CD4-positive, CD25-positive, alpha-beta regulatory T cell (primary cell): ENCODE measurements at places on chromosomes 5 and 9. TPM values are rescaled to one million over a fixed set of nuclear protein-coding genes. Genes with fewer than 3 reads are reported as not detected.

- no peak for DNase-seq
Measured at GRCh38 chr5:142819825-142820224, 49.6 kb downstream of the ARHGAP26 start.

DNA sequence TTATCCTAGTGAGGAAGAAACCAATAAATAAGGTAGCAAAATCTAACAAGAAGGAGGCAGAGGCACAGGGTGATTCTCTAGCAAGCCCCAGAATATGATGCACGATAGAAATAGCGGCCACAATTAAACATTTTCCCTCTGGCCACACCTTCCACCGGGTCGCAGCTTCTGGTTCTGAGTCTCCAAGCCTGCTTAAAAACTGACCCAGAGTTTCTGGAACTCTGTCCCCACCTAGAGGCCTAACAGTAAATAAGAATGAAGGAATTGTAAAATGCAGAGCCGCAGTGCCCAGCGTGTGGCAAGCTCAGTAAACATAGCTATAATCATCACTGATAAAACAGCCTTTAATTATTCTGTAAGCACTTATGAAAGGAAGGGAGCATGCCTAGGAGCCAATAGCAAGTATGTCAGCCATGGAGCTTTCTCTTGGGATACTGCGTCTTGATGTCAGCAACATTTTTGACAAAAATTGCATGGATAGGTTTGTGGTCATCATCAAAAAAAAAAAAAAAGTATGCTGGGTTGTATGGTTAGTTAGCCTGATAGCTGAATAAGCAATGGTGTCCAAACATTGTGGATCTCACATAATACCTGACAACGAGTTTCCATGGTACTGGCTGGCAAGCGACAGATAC lies 465.5 kb downstream of the DNAH5 start:
- DNase-seq, result no peak

DNA sequence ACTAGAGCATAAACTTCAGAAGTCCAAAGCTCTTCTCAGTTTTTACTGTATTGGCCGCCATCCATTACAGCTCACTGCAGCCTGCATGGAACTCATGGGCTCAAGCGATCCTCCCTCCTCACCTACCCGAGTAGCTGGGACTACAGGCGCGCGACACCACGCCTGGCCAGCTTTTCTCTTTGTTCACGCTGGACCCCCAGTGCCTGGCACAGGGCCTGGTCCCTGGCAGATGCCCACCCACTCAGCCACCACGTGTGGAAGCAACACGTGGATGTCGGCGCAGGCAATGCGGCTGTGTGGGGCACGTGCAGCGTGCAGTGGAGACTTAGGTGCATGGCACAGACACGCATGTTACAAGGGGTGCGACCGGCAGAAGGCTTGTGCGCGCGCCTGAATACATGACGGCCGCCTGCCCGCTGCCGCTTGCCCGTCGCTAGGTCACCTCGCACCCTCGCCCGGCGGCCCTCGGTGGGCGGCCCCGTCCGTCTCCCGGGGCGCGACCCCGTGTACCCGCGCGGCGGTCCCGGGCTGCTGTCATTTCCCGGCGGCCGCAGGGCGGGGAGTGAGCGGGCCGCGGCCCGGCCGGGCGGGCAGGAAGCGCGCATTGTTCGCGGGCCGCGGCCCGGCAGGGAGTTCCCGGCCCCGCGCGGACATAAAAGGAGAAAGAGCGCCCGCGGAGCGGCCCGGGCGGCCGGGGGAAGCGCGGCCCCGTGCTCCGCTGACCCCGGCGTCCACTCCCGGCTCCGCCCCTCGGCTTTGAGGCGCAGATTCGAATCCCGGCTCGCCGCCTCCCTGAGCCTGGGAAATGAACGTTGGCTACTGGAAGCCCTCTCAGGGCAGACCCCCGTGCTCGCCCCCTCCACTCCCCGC lies 24.1 kb upstream of the PTGS1 start:
- DNase-seq, result no peak

GRCh38 chr9:33139421-33140228 lies 27.5 kb downstream of the B4GALT1 start:
- DNase-seq, result no peak

- DNase-seq, result no peak
Measured at GRCh38 chr5:103669615-103670014, 107.0 kb upstream of the NUDT12 start.

- no peak for DNase-seq
Measured at GRCh38 chr5:148014276-148014675, 49.5 kb upstream of the SPINK5 start.

DNA sequence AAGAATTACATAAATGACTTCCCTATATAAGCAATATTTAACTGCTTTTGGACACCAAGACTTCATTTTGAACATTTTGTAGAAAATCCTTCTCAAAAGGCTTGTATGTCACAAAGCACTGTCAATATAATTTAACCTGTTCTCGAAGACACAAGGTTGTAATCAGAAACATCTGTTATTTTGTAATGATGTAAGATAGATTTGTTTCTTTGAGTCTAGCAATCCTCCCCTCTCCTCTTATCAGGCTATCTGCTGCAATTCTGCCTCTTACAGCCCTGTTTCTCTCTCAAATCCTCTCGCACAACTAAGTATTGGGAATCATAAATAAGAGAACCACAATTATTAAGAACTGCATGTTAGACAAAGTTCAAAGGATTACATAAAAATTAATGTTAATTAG lies 18.6 kb upstream of the TARS1 start:
- DNase-seq, result no peak

- no peak for DNase-seq
Measured at GRCh38 chr5:160507221-160507721, 85.6 kb downstream of the PTTG1 start.

- no peak for DNase-seq
Measured at GRCh38 chr9:7879551-7880245, 80.1 kb upstream of the DMAC1 start.

GRCh38 chr5:68057191-68057590 lies 158.4 kb upstream of the PIK3R1 start:
- DNase-seq, result no peak

Gene CSF1R
- not detected for total RNA-seq

DNA sequence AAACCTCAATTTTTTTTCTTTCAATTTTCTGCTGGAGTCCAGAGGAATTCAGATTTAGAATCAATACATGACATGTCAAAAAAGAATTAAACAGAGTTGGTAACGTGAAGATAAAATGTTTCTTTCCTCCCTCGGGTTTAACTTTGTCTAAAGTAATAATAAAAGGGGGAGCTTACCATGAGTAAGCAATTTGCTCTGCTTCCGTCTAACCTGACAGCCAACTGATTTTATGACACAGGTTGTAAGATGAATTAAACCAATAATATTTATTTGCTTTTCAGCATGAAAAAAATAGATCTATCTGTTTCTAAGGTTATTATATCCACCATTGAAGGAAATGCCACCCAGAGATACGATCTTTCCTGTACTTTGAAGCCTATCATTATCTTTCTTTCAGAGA lies 352.6 kb downstream of the OSTF1 start:
- no peak for DNase-seq

- no peak for DNase-seq
Measured at GRCh38 chr9:85171163-85171562, 501.6 kb downstream of the NTRK2 start.

DNA sequence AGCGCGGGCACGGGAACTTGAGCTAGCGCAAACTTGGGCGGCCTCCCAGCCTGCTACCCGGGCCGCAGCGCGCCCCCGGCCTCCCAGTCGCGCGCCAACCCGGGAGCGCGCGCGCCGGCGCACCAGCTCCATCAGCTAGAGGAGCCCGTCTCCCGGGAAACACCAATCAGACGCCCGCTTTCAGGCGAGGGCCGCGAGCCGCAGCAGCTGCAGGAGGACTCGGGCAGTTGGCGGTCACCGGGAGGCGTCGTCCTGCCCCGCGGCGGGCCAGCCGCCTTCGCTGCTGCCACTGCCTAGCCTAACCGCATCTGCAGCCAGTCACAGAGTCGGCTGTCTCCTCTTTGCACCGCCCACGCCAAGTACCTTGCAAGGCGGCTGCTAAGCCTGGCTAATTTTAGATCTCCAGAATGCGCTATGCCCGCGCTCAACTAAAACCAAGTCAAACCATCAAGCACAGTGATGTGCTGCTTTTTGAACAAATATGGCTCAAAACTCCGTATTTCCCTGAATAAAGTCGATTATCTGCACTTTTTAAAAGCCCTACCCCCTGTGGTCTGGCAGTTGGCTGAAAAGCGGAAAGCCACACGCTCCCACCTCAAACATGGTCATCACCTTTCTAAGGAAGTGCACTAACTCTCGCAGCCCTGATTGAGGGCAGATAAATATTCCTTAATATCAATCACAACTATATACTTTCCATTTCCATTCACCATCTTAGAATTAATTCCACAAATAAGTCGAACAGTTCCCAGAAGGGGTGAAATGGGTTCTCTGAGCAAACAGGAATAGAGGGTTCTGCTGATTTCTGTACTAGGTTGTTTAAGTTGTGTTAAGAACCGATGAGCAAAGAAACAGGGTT lies 221.8 kb downstream of the MEF2C start:
- no peak for DNase-seq

Gene MYO10
- total RNA-seq, result 0.05 TPM

Gene PTPRD
- 0.47 TPM for total RNA-seq

- DNase-seq, result no peak
Measured at GRCh38 chr9:81609782-81610739, 79.3 kb downstream of the TLE1 start.

- no peak for DNase-seq
Measured at GRCh38 chr5:74337254-74337983, 303.1 kb downstream of the ENC1 start.

Gene PCDHB12
- total RNA-seq, result not detected

Gene NRG2
- not detected for total RNA-seq

DNA sequence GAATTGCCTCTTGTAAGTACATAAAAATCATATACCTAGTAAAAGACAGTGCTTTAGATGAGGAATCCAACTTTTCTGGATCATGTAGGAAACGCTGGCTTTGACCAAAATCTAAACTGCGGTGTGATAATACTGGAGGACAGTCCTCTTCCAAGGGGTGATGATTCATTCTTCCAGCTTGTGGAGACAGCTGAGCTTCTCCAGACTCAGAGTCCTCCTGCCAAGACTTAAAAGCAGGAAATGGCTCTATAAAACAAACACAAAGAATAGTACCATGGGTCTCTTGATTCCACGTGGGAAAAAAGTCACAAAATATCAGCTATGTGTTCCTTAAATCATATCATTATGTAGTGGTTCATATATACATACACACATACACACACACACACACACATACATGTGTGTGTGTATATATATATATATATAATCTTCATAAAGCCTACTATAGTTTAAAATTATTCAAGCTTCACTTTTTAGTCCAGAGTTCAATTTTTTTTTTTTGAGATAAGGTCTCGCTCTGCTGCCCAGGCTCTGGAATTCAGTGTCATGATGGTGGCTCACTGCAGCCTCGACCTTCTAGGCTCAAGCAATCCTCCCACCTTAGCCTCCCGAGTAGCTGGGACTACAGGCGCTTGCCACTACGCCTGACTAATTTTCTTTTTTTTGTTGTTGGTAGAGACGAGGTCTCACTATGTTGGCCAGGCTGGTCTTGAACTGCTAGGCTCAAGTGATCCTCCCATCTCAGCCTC lies 65.0 kb downstream of the PKD2L2 start:
- DNase-seq, result no peak

Gene TYRP1
- total RNA-seq, result not detected

DNA sequence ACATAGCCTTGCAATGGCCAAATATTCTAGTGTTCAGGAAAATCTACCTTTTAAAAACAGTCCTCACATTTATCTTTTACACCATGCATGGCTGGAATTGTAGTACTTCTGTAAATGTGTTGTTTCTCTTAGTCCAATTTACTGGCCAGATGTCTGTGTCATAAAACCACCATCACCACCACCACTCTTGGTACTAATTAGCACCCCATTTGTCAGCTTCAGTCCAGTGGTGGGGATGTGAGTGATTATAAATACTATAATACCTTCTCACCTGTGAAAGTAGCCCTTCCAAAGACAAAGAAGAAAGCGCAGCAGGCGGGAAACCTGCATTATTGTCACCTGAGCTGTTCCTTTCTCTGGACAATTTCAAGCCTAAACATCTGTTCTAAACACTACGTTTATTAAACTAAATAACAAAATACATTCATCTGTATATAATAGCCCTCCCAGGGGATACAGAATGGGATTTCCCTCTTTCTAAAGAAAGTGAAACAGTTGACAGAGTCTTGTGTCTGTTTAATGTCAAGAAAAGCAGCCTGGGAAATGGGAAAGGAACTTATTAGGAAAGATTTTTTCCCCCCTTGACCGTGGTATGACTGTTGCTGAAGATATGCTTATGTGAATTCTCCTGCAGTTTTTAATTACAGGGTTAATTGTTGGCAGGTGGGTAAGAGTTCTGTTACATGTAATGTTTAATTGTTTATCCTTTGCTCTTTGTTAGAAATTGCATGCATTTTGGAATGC lies 144.5 kb upstream of the NUDT12 start:
- no peak for DNase-seq

DNA sequence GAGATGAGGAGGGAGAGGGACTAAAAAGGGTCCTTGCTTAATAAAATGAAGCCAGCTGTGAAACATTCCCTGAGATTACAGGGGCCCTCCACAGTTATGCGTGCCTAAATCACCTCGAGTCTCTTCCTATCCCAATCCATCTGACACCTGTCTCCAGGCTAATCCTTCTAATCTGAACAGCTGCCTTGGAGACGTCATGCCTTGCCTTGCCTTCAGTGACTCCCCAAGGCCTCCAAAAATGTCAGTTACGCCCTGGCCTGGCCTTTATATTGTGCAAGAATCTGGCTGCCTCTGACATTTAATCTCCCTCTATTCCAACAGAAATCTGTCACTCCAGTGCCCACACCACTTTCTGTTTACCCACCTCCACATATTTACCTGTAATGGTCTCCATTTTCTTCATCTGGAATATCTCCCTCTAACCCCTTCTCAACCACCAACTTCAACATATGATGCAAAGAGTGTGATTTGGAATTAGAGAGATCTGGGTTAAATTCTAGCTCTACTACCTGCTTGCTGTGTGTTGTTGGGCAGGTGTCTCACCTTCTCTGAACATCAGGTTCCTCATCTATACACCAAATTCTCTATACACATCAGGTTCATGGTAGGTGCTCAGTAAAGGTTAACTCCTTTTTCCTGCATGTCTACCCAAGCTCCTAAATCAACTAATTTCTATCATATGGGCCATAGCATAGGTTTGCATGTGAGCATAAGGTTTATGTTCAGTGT lies 57.9 kb downstream of the PTCD2 start:
- no peak for DNase-seq

- no peak for DNase-seq
Measured at GRCh38 chr9:19940811-19941535, 152.1 kb upstream of the SLC24A2 start.

GRCh38 chr5:154065971-154066370 lies 27.2 kb downstream of the MFAP3 start:
- no peak for DNase-seq

Gene SERF1B
- 39.7 TPM for total RNA-seq
